ENCODE measurements at places on chromosomes 6 and 20.

- no peak for DNase-seq
These were observed 23.6 kb upstream of the FABP7 start for GRCh38 chr6:122755901-122756300.

DNA sequence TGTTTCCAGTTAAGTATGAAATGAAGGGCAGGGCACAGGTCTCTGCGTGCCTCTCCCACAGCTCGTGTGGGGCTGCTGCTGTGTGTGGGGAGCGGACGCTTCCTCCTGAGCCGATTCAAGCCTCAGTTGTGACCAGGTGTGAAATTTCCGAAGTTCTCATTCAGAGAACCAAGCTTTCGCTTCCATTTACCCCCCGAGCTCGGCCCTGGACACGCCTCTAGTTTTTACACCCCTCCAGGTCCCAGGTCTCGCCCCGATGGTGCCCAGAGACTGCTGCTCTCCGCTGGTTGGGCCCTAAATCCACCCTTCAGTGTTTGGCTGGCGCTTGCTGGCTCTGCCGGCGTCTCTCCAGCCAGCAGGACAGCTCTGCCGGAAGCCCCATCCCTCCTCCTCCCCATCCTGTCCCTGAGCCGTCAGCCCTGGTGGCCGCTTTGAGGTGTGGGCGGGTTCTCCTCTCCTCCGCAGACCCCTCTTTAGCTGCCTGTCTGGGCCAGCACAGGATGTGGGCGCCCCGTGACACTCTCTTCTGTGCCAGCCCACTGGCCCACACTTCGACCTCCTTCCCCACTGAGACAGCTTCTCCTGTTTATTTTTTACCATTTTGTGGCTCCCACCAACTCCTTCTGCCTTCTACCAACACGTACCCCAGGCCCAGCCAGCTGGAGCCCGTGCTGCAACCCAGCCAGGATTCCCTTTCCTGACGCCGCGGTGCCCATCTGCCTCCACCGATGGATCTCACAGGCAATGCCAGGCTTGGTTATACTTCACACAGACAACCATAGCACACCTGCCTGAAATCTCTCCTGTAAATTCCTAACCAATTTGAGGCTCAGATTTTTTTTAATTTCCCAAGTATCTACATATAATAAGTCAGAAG is 142.8 kb downstream of the DLL1 start:
- DNase-seq = no peak

DNA sequence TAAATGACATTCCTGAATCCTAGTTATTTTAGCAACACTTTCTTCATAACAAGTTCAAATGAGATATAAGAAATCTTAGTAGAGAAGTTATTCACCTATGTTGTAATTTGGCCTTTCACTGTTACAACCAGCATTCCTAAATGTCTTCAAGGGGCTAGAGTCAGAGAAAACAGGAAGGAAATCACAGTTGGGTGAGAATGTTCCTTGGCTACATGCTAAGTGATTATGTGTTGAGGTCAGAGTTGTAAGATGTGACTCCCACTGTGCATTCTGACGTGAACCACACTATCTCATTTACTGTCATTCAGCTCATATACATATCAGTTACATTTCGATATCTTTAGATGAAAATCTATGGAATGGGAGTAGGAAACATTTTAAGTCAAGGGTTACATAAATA is 51.0 kb upstream of the MLIP start:
- DNase-seq = no peak

DNA sequence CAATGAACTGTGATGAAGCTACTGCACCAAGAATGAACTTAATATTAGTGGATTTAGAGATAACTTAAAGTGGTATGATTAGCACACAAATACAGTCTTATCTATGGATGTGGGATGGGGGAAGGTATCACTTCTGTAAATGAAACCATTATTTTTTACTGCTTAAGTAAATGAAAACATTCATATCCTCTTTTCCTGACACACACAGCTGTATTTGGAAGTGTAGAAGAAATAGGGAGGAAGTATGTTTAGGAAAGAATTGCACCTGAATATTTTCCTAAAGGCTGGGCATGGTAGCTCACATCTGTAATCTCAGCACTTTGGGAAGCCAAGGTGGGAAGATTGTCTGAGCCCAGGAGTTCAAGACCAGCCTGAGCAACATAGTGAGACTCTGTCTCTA is 96.8 kb downstream of the HIVEP2 start:
- DNase-seq = no peak

DNA sequence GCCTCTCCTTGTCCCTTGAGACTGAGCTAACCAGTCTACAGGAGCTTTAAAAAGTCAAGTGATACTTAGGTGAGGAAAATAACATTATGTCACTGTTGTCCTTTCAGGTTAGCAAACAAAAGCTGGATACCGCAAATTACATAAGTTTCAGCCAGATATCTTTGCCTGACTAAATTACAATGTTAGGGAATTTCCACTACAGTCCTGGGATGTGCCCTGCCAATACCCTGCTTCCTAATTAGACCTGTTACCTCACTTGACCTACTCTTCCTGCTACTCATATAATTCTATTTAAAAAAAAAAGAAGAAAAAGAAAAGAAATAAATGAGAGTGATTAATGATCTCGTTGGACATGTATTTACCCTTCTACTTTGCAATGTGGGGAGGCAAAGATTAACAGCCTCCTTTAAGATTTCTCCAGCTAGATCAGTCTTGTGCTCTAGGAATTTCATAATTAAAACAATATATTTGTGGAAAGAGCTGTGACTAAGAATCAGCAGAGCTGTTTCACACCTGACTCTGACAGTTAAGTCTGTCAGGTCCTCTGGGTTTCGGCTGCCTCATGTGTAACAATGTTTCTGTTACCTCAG is 318.9 kb downstream of the HDGFL1 start:
- DNase-seq = no peak

DNA sequence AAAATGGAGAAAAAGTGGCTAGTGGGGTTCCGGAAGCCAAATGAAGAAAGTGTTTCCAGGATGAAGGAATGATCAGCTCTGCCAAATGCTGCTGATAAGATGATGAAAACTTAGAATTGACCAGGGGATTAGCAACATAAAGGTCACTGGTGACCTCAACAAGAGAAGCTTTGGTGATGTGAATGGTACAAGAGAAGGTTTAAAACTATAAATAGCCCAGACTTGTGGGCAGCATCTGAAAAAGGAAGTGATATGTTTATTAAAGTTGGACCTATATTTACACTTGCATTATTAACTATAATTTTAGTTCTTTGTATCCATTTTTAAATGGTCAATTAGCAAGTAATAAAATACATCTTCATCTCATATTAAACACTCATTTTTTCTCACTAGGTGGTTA is 45.1 kb downstream of the CGA start:
- DNase-seq = no peak

- no peak for DNase-seq
These were observed 24.1 kb downstream of the FASTKD5 start for GRCh38 chr20:3135507-3136070.

DNA sequence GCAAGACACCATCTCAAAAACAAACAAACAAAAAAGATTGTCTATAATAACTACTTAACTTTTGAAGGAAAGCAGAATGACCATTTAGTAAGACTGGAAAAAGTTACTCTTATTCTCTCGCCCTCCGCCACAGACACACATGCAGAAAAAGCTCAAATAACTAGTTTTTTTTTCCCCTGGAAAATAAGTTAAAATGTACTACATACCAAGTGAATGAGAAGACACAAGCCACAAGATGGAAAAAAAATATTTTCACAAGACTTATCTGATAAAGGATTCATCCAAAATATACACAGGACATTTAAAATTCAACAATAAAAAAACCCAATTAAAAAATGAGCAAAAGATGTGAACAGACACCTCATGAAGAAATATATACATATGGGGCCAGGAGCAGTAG is 31.9 kb downstream of the NUDT3 start:
- no peak for DNase-seq

DNA sequence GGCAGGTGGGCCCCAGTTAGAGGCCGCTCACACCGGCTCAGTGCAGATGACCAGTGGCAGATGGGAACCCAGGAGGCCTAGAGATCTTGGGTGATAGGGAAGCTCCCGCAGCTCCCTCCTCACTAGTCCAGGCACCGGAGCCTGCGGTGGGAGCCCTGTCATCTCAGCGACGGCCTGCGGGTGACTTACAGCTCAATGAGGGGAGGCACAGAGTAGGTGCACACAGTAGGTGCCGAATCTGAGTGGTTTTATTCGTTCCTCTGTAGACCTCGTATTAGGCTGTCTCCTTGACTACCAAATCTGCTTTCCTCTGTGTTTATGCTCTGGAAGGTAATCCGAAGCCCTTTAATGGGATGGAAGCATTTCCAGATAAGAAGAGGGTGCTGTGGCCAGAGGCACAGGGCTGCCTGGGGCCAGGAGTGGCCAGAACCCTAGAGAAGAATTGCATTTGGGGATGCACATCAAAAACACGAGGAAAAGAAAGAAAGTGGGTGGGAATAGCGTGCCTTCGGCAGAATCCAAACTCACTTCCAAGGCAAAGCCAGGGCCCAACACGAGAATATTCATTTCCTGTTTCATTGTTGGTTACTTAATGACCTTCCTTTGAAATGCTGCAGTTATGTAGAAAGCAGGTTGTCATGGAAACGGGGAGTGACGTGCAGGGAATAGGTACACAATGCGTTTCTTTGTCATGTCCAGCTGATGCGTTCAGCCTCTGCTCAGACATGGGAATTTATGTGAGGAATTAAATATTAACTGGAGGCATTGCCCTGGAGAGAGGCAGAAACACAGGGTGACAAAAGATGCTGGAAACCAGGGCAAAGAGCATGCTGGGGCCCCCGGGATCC is 24.7 kb downstream of the MYT1 start:
- no peak for DNase-seq

GRCh38 chr6:139327038-139327437 is 35.2 kb upstream of the TXLNB start:
- DNase-seq = no peak

- DNase-seq = no peak
These were observed 40.5 kb upstream of the MDGA1 start for GRCh38 chr6:37738216-37738615.

- no peak for DNase-seq
These were observed 12.9 kb upstream of the RBL1 start for GRCh38 chr20:37108676-37109075.

DNA sequence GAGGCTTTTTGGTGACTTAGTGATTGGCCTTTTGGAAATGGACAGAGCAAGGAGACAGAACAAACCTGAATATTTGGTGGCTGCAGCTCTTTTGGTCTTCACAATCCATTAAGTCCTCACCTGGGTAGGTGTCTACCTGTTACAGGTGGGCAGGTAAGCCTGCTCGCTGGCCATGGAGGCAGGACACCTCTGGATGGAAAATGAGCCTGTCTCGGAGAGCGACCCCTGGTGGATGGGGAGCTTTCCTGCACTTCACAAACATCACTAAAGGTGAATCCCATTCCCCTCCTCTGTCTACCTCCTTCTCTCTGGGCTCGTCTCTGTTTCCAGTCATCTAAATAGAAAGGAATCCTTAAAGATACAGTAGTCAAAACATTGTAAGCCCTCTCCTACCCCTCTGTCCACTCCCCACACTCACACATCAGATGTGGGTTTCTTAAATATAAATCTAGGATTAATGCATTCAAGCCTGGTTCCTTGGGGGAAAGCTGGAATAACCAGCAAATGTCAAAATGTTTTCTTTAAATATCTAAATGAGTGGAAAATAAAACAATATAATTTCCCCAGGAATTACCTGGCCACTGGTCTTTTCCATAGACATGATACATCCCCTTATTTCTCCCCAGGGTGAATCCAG is 304.9 kb downstream of the CDH26 start:
- DNase-seq = no peak

DNA sequence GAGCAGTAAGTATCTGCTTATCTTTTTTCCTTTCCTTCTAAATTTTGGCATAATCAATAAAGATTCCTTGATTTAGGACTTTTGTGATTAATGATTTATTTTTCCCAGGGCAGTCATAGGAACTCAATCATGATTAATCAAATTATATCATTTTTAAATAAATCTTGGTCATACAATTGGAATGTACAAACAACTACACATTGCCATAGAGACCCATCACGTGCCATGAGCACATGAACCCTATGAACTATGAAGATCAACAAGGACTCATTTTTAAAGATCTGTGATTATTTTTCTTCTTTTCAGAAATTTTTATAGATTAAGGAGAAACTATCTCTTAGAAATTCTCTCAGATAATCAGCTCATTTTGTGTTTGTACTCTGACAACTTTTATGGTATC is 622.4 kb downstream of the BCKDHB start:
- no peak for DNase-seq
